ENCODE measurements at places on chromosomes 13 and 19. TPM values are rescaled to one million over a fixed set of nuclear protein-coding genes. Genes with fewer than 3 reads are reported as not detected.
A peak's percentile ranks its signal among the peaks of the same experiment; 100 is the strongest.

Gene SSC5D
- 0.19 TPM for total RNA-seq

Gene FOSB
- total RNA-seq: 23.8 TPM

Gene HOMER3
- 272 TPM for total RNA-seq

- DNase-seq: peak; percentile 66
Measured at GRCh38 chr13:95564733-95565291, 12.3 kb downstream of the CLDN10 start.

GRCh38 chr19:17112700-17113099 lies 37.1 kb downstream of the MYO9B start:
- no peak for DNase-seq

DNA sequence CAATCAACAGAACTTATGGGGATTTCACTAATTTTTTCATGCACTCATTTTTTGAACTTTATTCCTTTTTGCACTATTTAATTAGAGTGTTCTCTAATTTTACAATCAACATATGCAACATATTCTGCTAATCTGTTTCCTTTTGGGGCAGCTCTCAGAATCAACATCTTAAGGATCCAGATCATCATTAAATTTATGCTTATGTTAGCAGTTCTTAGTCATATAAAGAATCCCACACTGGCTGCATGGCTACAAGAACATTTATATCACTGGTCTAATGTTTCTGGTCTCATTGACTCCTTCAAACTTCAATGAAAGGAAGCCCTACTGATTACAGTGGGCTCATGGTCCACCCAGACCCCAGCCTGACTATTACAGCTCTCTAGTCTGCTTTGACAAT lies 245.2 kb downstream of the RBM26 start:
- DNase-seq: no peak

DNA sequence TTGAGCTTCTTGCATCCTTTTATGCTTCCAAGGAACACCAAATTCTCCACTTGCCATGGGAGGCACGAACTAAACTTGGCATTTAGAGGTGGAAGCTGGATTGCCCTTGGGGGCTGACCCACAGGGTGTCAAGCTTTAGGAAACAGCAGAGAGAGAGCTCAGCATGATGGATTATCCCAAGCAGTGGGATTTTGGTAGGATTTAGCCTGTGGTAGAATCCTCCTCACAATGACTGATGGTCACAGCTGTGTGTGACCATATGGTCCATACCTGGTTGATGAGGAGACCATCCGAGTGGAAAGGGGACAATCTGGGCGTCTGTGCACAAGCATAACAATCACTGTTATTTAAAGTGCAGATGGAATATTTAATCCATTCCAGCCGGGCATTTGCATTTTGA lies 40.1 kb upstream of the PSG9 start:
- DNase-seq: no peak

DNA sequence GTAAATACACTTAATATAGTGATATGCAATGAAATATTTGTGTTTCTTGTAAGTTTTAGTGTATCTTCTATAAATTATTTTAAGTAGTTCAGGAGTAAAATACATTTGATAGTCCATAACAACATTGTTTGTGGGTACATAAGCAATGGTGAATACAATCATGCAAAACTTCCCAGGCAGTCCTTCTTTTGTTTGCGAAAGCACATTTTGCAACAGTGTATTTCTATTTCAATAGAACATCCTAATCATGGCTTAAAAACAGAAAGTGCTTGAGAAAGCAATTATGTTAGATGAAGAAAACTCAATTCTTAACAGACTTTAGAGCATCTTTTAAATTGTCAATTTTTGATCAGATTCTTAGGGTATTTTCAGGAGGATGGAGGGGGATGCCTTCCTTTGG lies 155.6 kb downstream of the POSTN start:
- no peak for DNase-seq

GRCh38 chr19:42540071-42540553 lies 11.8 kb upstream of the CEACAM1 start:
- no peak for DNase-seq

DNA sequence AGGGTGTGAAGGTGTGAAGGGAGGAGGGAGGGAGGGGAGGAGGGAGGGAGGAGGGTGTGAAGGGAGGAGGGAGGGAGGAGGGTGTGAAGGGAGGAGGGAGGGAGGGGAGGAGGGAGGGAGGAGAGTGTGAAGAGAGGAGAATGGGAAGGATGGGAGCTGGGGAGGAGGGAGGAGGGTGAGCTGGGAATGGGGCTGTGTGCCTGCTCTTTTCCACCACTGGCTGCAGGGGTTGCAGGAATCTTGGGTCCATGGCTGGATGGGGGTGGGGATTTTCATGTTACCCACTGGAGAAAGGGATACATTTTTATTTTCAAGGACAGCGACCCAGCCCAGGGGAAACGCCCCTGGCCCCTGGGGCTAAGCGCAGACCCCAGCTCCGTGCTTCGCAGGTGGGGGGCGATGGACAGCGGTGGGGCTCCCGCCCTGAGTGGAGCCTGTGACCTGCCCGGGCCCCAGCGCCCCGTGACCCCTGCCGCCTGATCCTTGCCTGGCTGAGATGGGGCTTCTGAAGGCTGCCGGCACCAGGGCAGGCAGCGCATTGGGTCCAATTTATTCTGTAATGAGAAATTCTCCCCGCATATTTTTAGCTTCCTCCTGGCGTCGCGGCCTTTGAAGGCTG lies 3.0 kb upstream of the EFNA2 start:
- DNase-seq: no peak

DNA sequence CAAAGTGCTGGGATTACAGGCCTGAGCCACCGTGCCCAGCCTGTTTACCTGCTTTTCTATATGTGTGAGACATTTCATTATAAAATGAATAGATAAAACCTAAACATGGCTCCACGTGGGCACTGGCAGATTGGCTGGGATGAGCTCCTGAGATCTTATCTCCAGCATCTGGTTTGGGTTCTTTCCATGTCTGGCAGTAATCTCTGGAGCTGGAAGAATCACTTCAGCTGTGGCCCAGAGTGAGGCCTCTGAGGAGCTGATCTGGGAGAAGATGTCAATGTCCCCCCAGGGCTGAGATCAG lies 5.5 kb upstream of the SULT2A1 start:
- no peak for DNase-seq

DNA sequence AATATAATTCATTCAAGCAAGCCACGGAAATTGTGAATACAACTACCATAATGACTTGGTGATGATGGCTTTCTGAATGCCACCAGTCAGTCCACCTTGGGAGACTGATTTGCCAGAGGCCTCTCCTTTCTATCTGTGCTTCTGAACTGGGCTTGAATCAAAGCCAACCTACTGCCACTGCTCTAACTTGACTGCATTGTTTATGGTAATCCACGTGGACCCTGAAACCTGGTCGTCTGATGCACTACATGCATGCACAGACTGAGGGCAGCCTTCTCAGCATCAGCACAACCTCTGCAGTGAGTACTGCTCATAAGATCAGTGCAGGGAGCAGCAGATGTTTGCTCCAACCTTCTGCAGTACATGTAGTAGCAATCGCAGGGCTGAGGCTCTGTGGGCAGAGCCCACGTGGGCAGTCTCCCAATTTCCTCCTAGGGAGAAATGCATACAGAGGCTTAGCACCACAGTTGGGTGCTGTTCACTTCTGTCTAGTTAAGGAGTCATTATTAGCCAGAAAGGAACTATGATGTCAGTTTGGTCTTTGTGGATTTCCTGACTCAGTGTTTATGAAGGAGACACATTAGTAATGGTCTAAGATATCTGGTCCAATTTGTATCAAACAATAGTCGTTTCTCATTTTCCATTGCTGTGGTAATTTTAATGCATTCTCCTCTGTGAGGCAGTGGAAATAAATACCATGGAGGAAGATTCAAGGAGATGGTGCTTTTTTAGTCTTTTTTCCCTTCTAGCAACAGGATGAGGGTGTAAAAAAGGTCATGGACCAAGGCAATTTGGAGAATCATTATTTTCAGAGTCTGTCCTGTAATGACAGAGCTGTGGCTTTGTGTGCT lies 82.5 kb downstream of the AKAP11 start:
- peak; percentile 48 for DNase-seq

- peak; percentile 38 for DNase-seq
Measured at GRCh38 chr13:51804295-51805172, 571 bp upstream of the DHRS12 start.

Data from dermis blood vessel endothelial cell (primary cell).